Inflammatory macrophage treated with lipopolysaccharide for 1 hour (primary cell): ENCODE measurements at places on chromosomes 5 and 9.
A peak's percentile ranks its signal among the peaks of the same experiment; 100 is the strongest.

DNA sequence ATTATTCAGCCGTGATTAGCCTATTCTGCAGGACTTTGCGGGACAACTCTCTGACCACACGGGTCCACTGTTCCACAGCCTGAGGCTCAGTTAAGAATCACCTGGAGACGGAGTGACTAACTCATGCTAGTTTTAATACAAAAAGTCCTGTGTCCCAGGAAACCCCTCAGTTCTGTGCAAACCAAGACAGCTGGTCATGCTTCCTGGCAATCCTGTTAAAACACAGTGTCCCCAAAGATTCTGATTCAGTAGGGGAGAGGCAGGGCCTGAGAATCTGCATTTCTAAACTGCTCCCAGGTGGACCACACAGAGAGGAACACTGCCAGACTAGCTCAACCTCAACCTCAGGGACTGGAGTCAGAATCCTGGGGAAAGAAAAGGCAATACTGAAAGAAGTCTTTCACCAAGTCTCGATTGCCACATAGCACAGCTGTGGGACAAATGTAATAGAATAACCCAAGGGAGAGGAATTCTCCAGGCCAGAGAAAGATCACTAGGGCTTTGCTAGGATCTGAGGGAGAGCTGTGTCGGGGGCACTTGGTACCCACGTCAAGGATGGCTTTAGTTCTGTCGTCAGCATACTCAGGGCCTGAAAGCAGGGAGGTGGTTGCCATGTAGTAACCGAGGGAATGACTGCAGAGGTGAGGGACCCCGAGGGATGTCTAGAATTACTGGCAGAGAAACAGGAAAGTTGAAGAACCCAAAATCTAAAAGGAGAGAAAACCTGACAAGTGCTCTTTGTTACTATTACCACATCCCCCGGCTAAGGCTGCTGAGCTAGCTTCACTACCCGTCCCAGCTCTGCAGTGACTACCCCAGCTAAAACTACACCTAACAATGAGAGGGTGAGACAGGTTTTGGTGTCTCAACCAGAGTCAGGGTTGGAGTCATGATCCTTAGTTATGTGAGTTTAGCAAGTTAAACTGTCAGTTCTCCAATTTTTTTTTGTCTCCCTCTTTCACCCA, 8.6 kb downstream of the SUSD1 start:
- no peak for DNase-seq

GRCh38 chr5:1662559-1663085, 137.0 kb downstream of the MRPL36 start:
- DNase-seq = no peak

GRCh38 chr9:27504259-27504658, 19.8 kb upstream of the IFNK start:
- no peak for DNase-seq

GRCh38 chr5:77907786-77908185, 131.6 kb upstream of the TBCA start:
- no peak for DNase-seq

- no peak for DNase-seq
These were observed 78.6 kb downstream of the SH3RF2 start for GRCh38 chr5:146015001-146015400.

DNA sequence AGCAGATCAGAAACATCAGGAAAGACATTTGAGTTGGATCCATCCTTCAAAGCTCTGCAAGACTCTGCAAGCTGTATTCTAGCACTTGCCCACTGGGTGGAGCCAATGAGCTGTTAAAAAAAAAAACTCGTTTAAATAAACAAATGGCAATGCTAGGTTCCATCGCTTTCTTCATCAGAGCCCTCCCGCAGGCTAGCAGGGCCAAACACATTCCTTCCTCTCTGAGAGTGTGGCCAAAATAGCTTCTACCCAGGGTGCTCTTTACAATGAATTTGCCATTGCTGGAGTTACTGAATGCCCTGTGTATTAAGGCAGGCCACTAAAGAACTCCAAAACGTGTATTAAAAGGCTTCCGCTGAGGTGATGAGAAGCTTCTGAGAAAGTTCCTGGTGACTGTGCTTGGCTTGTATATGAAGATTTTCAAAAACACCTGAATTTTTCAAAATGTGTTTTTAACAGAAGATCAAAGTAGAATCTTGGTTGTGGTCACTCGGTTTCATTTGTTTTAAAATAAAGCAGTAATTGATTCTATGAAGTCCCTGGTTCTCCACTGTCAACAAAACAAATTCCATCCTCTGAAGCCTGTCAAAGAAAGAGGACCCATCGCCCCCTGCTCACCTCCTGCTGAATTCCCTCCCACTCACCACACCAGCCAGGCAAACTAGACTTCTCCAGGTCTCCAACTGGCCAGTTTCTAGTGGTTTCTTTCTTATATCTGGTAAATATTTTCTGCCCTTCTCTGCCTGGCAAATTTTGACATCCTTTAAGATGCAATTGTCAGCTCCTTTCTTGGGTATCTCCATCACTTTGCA, 36.5 kb upstream of the EQTN start:
- peak; percentile 88 for DNase-seq

DNA sequence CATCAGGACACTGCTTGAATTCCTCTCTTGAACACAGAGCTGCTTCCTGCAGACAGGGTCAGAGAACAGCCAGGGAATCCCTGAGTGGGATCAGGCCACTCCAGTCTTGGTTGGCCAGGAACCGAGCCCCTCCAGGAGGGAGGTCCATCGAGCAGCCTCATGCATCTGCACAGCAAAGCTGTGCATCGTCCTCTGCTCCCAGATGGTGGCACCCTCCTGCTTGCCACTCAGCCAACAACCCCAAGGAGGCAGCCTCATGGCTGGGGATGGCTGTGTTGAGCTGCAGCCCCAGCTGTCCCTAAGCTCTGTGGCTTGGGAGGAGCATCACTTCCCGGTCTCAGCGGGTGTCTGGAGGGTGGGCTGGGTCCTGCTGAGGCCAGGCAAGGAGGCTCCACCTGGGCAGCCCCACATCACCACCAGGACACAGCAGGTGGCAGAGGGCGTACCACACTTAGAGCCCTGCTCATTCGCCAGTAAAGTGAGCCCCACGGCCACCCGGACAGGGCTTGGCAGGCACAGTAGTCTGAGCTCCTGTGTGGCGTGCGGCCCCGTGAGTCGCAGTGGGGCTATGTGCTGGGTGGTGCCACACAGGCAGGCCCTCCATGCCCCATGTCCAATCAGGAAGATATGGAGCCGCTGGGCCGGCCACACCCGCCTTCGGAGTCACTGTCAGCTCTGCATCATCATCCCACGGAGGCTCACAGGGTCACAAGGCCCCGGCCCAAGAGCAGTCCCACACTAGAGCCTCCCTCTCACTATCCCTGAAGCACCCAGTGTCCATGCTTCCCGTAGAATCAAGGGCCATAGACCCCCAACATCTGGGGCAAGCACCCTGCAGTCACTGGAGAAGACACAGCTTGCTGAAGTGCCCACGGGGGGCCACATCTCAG, 11.9 kb downstream of the LPCAT1 start:
- DNase-seq = no peak

GRCh38 chr5:69140827-69141226, 26.1 kb upstream of the CCNB1 start:
- no peak for DNase-seq
